ENCODE measurements at places on chromosomes 2 and 18. TPM values are rescaled to one million over a fixed set of nuclear protein-coding genes. Genes with fewer than 3 reads are reported as not detected.

FHOD3 gene
- 25.7 TPM for total RNA-seq

COX7A2L gene
- total RNA-seq: 89.9 TPM

UGT1A4 gene
- 23.2 TPM for total RNA-seq

RGPD8 gene
- 20.1 TPM for total RNA-seq

VWA3B gene
- total RNA-seq: 1.7 TPM

FSIP2 gene
- total RNA-seq: 5.8 TPM

ASXL3 gene
- 5.9 TPM for total RNA-seq

CFLAR gene
- 187 TPM for total RNA-seq

SCN7A gene
- 5.0 TPM for total RNA-seq

TCF23 gene
- total RNA-seq: 0.42 TPM

KIF3C gene
- 4.1 TPM for total RNA-seq

NCKAP5 gene
- 7.3 TPM for total RNA-seq

TANC1 gene
- total RNA-seq: 62.9 TPM

MALL gene
- 31.6 TPM for total RNA-seq

PSD4 gene
- 55.1 TPM for total RNA-seq

CYTIP gene
- total RNA-seq: 15.8 TPM

GAREM2 gene
- 4.3 TPM for total RNA-seq

SP9 gene
- total RNA-seq: 0.81 TPM

ERMN gene
- 0.70 TPM for total RNA-seq

REEP1 gene
- total RNA-seq: 15.5 TPM

ZNF892 gene
- 5.3 TPM for total RNA-seq

SLC5A7 gene
- total RNA-seq: 3.7 TPM

TUBA3E gene
- not detected for total RNA-seq

EPHA4 gene
- total RNA-seq: 32.6 TPM

SGPP2 gene
- 45.8 TPM for total RNA-seq
